Activated naive CD4-positive, alpha-beta T cell treated with anti-CD3 and anti-CD28 coated beads for 36 hours (primary cell): ENCODE measurements at places on chromosomes 3 and 15. TPM values are rescaled to one million over a fixed set of nuclear protein-coding genes. Genes with fewer than 3 reads are reported as not detected.

- H3K27me3 ChIP-seq = peaks cover 27% of the 10 kb centered on the region
- peak; percentile 51 for DNase-seq
- H3K36me3 ChIP-seq = no peaks in the 10 kb centered on the region
- H3K4me3 ChIP-seq = no peak overlapping the region
- no peak overlapping the region for H3K27ac ChIP-seq
- H3K4me1 ChIP-seq = peaks cover 7% of the 10 kb centered on the region
Observed at GRCh38 chr3:187318819-187319616, 27.5 kb upstream of the MASP1 start.

- no peak overlapping the region for H3K4me3 ChIP-seq
- H3K27ac ChIP-seq = no peak overlapping the region
- no peaks in the 10 kb centered on the region for H3K4me1 ChIP-seq
- H3K36me3 ChIP-seq = no peaks in the 10 kb centered on the region
- H3K27me3 ChIP-seq = no peaks in the 10 kb centered on the region
Observed at GRCh38 chr3:103813955-103814354, 1379.1 kb downstream of the ZPLD1 start.

GRCh38 chr3:148998715-148999423, 7.5 kb downstream of the GYG1 start:
- no peaks in the 10 kb centered on the region for H3K27me3 ChIP-seq
- DNase-seq = peak; percentile 32
- H3K36me3 ChIP-seq = peaks cover 28% of the 10 kb centered on the region
- no peak overlapping the region for H3K27ac ChIP-seq
- no peak overlapping the region for H3K4me3 ChIP-seq
- H3K4me1 ChIP-seq = peaks cover 15% of the 10 kb centered on the region

GRCh38 chr15:89621547-89621946, 33.7 kb downstream of the KIF7 start:
- no peak overlapping the region for H3K27ac ChIP-seq
- DNase-seq = no peak
- H3K4me3 ChIP-seq = no peak overlapping the region
- no peaks in the 10 kb centered on the region for H3K4me1 ChIP-seq
- H3K36me3 ChIP-seq = peaks cover 74% of the 10 kb centered on the region

GRCh38 chr3:84904212-84904611, 54.6 kb upstream of the CADM2 start:
- no peak overlapping the region for H3K4me3 ChIP-seq
- no peaks in the 10 kb centered on the region for H3K4me1 ChIP-seq
- no peak for DNase-seq
- no peaks in the 10 kb centered on the region for H3K36me3 ChIP-seq

GRCh38 chr3:25485673-25486072, 57.6 kb downstream of the RARB start:
- H3K27ac ChIP-seq = no peak overlapping the region
- DNase-seq = no peak
- H3K27me3 ChIP-seq = no peaks in the 10 kb centered on the region
- no peaks in the 10 kb centered on the region for H3K36me3 ChIP-seq

DNA sequence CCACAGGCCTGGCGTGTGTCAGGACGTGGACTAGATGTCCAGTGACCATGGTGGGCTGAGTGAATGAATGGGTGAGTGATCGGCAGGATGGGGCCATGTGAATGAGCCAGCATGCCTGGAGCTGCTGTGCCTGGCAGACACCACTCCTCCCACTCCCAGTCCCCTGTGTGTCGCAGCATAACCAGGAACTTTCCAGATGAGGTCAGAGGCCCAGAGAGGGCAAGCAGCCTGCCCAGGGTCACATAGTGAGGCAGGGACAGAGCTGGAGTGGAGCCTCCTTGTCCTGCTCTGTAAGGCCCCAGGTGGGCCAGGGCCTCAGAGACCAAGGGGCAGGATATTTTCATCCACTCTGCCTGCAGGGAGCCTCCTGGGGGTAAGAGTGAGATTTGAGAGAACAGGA, 6.4 kb downstream of the IQSEC1 start:
- no peak overlapping the region for H3K27ac ChIP-seq
- peaks cover 22% of the 10 kb centered on the region for H3K4me1 ChIP-seq
- no peaks in the 10 kb centered on the region for H3K27me3 ChIP-seq
- DNase-seq = no peak

The GP9 gene
- not detected for total RNA-seq

The DGKG gene
- total RNA-seq = 0.98 TPM

The CCDC9B gene
- 1.9 TPM for total RNA-seq

The HES1 gene
- 2.3 TPM for total RNA-seq
